ENCODE measurements at places on chromosomes 16 and 17.
A peak's percentile ranks its signal among the peaks of the same experiment; 100 is the strongest.

DNA sequence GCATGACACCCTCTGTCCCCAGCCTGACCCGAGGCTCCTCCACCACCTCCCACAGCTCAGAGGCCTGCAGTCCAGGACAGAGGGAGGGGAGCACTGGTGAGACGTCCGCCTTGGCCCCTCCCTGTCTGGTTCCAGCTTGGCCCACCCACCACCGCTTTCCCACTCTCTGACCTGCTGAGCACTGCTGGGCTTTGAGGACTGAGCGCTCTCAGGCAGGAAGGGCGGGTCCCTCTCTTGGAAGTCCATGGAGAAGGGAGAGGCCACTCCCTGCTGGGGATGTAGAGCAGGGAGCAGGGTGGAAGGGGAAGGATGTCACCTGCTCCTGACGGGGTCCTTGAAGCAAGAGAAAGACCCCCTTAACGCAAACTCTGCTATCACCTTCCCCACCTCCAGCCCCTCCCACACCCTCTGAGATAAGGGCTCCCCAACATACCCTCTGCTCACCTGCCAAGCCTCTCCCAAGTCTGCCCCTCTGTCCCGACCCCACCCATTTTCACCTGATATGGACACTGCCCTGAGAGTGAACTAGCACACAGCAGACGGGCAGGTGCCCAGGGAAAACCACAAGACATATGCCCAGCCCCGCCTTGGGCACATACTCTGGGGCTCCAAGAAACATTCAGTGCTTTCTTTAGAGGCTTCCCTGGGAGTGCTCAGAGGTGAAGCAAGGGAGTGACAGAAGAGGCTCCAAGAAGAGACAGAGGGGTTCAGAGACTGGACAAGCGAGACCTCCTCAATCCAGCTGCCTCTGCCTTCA, 1.4 kb downstream of the OSBPL7 start:
- no peak for DNase-seq

DNA sequence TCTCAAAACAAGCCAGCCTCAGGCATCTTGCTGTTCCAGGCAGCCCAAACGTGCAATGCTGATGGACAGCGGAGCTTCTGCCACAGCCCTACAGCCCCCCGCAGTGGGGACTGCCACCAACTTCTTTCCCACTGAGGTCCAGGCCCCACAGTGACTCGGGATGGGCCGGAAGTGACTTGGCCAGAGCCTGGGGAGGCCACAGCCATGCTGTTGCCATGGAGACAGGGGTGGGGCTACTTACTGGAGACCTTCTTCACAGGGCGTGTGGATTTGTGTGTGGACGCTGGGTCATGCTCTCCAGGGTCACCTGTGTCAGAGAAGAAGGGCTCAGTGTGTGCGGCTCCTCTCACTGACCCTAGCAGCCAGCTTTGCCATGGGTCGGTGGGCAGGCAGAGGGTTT, 15.0 kb downstream of the TRIM25 start:
- no peak for DNase-seq

DNA sequence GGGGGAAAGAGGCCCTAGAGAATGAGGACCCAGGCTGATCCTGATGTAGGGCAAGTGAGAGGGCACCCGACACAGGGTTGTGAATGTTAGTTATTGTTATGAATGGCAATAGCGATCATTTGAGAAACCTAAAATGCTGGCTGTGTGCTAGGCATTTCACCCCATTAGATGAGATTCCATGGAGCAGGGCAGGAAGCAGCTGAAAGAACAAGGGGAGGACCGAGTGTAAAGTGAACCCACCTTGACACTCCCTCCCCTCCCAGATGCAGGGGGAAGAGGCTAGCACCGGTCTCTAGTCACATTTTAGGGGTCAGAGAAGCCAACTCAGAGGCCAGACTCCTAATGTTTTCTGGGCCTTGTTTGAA, 553 bp upstream of the CORO6 start:
- DNase-seq: no peak

- no peak for DNase-seq
Measured at GRCh38 chr16:81175325-81175891, 63.1 kb upstream of the BCO1 start.

DNA sequence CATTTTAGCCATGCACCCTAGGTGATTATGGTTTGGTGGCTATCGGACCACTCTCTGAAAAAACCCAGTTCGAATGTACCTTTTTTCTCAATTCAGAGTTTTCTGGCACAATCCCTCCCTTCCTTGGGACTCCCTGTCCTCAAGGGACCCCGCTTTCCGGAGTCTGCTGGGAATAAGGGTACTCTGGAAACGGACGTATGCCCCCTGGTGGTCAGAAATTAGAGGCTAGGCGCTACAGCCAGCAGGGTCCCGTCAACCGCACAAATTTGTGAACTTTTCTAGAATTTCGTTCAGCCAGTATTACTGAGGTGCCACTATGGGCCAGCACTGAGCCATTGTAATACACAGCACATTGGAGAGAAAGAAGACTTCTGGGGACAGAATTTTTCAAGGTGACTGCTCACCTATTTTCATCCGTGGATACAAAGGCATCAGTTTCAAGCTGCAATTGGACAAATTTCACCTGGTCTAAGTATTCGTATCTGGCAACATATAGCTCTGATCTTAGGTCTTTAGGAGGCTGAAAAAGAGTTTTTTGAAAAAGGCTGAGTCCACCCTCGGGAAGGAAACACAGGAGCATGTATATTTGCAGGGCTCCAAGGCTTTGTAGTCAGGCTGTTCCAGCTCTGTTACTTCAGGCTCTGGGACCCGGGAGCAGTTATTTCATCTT, 27.1 kb upstream of the CRYBA1 start:
- DNase-seq: peak; percentile 45

DNA sequence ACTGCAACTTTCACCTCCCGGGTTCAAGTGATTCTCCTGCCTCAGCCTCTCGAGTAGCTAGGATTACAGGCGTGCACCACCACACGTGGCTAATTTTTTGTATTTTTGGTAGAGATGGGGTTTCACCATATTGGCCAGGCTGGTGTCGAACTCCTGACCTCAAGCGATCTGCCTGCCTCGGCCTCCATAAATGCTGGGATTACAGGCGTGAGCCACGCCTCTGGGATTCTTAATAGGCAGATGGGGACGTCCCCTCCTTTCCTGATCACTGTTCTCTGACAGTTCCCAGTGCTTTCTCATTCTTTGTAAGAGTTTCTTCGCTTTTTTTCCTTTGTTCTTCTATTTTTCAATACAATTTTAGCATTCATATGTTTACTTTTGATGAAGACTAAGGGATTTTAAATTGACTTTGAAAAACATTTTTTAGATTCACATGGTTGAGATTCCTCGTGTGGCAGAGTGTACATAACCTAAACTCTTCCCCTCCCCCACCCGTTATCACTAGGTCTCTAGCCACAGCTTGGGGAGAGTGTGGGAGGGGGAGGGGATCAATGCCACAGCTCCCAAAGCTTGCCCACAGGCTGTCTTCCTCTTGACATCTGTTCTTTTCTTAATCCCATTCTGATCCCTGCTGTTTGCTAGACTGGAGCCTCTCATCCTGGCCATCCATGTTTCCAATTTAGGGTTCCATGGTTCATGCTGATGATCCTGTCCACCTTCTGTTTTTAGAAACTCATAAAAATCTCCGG, 11.0 kb downstream of the ADORA2B start:
- DNase-seq: no peak

GRCh38 chr16:62256406-62256805, 220.2 kb upstream of the CDH8 start:
- DNase-seq: no peak

- no peak for DNase-seq
Measured at GRCh38 chr17:9202532-9202931, 181.2 kb downstream of the NTN1 start.

DNA sequence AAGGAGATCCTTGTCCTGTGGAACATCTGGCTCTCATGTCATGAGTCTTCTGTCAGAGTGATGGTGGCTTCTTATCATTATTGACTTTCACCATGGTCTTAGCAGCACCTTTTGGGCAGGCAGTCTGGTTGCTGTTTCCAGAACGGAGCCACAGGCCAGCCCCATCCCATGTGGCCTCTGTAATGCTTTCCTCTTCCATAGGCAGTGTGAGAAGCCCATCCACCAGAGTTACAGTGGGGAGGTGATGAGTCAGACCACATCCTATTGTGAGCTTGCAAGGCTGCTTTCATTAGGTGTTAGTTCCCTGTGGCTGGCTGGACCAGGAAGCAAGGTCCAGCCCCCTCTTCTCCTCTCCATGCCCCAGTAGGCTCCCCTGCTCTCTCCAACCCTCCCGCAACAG, 30.8 kb upstream of the SPACA3 start:
- no peak for DNase-seq

DNA sequence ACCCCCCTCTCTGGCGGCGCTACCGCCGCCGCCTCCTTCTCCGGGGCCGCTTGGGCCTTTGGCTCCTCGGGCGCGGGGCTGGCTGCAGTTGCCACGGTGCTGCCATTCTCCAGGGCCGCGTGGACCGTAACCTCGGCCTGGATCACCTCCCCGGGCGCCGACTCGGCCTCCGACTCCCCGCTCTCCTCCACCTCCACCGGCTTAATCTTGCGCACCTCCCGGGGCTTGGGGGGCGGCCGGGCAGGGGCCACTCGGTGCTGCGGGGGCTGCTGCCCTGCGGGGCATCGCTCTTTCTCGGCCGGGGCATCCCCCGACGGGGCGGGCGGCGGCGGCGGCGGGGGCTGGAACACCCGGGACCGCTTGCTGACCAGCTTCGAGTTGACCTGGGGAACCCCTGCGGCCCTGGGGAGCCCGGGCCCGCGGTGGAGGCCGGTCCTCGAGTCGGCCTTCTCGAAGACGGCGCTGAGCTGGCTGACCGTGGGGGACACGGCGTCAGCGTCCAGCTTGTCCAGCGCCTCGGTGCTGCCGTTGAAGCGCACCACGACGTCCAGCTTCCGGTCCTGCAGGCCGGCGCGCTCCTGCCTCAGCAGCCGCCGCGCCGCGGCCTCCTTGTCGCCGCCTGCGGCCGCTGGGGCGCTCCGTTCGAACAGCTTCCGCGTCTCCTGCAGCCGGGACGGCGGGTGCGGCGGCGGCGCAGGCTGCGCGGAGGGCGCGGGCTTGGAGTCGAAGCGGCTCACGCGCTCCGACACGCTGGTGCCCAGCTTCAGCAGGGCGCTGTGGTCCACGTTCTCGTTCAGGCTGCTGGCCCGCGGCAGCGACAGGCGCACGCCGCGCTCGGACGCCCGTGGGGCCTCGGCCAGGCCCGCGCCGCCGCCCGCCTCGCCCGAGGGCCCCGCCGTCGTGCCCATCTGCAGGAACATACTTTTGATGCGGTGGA, 792 bp downstream of the PPP1R9B start:
- DNase-seq: no peak

- no peak for DNase-seq
Measured at GRCh38 chr17:22266231-22266630, 573.9 kb downstream of the KCNJ18 start.

DNA sequence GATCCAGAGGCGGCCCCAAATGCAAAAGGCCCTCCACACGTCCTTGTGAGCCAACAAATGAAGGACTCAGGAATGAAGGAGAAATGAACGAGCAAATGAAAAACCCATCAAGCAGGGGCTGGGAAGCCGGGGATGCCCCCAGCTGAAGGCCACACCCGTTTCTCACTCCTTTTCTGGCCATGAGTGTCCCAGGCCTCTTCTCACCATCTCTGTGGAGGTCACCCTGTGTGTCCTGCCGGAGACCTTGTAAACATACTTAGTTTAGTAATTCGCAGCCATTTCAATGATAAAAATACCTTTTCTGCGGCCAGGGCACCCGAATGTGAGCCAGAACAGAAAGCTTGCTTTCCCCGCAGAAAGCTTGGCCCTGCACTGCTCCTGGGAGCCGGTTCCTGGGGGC, 21.1 kb upstream of the AATK start:
- no peak for DNase-seq

DNA sequence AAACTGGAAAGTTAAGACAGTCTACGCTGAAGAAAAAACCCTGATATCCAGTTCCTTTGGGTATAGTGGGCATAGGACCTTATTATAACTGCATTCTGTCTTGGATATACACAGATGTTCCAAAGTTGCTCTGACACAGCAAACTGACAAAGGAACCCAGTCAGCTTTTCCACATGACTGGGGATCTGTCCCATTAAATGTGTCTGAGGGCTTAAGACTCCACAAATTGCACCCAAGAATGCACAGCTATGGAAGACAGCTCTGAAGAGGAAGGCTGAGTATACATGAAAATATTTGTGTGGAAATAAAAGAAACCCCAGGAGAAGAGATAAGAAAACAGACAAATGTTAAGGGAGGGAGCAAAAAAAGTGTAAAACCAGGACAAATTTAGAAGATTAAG, 114.1 kb downstream of the SPAG9 start:
- no peak for DNase-seq

- no peak for DNase-seq
Measured at GRCh38 chr16:74232806-74233465, 63.7 kb upstream of the PSMD7 start.

GRCh38 chr17:39000021-39000601, 32.9 kb upstream of the FBXO47 start:
- DNase-seq: no peak

DNA sequence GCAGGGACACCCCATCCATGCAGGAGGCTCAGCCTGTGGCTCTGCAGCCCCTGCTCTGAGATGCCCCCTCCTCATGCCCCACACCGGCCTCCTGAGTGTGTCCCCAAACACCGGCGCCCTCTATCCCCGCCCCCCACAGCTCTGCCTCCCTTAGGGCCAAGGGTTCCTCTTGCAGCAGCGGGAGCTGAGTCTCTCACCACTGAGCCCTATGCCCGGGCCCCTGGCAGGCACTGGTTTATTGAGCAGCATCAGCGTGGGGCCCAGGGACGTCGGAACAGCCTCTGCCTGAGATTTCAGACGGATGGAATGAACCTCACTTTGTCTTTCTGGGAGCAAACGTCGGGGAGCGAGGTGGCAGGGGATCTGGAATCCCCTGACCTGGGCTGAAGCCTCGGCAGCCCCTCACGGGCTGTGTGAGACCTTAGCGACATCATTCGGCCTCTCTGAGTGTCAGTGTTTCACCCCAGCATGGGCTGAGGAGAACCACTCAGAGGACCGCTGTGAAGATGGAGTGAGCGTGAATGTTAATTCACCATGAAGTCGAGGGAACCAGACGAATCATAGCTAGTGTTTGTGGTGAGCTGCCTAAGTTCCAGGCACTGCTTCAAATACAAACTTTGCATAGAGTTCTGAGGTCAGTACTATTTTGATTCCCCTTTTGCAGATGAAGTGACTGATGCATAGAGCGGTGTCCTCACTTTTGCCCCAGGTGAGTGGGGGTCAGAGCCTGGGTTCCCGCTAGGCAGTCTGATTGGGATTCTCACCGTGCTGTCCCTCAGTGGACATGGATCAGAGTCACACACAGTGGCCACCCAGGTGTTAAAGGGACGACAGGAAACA, 5.3 kb upstream of the C16orf74 start:
- DNase-seq: no peak

DNA sequence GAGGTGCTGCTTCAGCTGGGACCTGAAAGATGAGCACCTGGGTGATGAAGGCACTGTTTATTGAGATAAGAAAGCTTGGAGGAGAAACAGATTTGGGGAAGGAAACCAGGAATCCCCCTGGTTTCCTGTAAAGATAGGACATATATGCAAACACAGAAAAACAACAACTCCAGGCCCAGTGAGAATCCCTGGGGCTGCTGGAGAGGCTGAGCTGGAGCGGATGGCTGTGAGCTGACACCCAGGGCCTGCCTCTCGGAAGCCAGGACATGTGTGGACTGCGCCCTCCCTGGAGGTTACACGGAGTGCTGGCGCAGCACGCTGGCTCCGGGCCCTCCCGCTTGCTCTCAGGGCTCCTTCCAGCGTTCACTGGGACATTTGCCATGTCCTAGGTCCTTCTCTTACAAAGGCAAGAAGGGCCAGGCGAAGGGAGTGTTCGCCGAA, 57.5 kb downstream of the CYB5B start:
- no peak for DNase-seq

- no peak for DNase-seq
Measured at GRCh38 chr16:938136-938535, 32.6 kb downstream of the LMF1 start.

Data from kidney epithelial cell (primary cell).